ENCODE measurements at places on chromosomes 2 and 18. TPM values are rescaled to one million over a fixed set of nuclear protein-coding genes. Genes with fewer than 3 reads are reported as not detected.

Gene LRRTM1
- total RNA-seq = 0.09 TPM

Gene IKZF2
- 12.4 TPM for total RNA-seq

GRCh38 chr2:26550276-26551015, 72.5 kb upstream of the OTOF start:
- H3K27me3 ChIP-seq = no peaks in the 10 kb centered on the region
- H3K4me1 ChIP-seq = no peaks in the 10 kb centered on the region
- H3K27ac ChIP-seq = no peak overlapping the region
- no peak overlapping the region for H3K4me3 ChIP-seq
- no peak for DNase-seq
- H3K36me3 ChIP-seq = no peaks in the 10 kb centered on the region

GRCh38 chr2:63465633-63466032, 122.6 kb downstream of the WDPCP start:
- no peaks in the 10 kb centered on the region for H3K4me1 ChIP-seq
- H3K27ac ChIP-seq = no peak overlapping the region
- no peaks in the 10 kb centered on the region for H3K27me3 ChIP-seq
- no peak overlapping the region for H3K4me3 ChIP-seq
- no peaks in the 10 kb centered on the region for H3K36me3 ChIP-seq
- no peak for DNase-seq

GRCh38 chr2:39547811-39548719, 111.0 kb upstream of the MAP4K3 start:
- peaks cover 8% of the 10 kb centered on the region for H3K4me1 ChIP-seq
- H3K36me3 ChIP-seq = no peaks in the 10 kb centered on the region
- DNase-seq = no peak
- H3K27ac ChIP-seq = no peak overlapping the region
- H3K4me3 ChIP-seq = no peak overlapping the region
- no peaks in the 10 kb centered on the region for H3K27me3 ChIP-seq

- peaks cover 27% of the 10 kb centered on the region for H3K4me1 ChIP-seq
- no peaks in the 10 kb centered on the region for H3K27me3 ChIP-seq
- peak; percentile 84 for DNase-seq
- peak overlapping the region; percentile 56 for H3K27ac ChIP-seq
These were observed 70.4 kb downstream of the IL1R2 start for GRCh38 chr2:102061962-102062795.
